Naive thymus-derived CD4-positive, alpha-beta T cell (primary cell): ENCODE measurements at places on chromosomes 12 and 14.

DNA sequence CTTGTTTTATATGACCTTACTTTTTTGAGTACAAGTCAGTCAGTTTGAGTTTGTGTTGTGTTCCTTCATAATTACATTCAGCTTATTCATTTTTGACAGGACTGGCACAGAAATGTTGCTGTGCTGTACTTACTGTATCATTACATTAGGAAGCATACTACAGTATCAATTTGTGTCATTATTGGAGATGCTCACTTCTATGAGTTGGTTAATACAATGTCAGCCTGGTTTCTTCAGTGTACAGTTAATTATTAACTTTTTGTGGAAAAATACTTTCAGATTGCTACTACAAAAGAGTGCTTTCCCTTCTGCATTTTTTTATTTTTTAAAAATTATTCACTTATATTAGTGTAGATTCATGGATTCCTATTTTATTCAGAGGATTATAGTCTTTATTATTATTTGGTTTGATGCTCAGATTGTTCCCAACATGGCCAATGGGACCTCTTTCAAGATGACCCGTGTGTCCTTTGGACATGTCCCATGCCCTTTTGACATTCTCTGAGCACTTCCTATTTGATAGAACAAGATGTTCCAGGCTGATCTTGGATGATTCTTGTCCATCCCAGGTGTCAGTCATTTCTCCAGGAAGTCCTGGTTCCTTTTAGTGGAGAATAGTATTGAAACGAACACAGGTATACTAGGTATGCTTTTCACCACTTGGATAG lies 66.6 kb downstream of the MON2 start:
- H3K27me3 ChIP-seq = no peaks in the 10 kb centered on the region
- H3K4me3 ChIP-seq = no peak overlapping the region
- no peak for DNase-seq
- H3K36me3 ChIP-seq = peaks cover 16% of the 10 kb centered on the region

DNA sequence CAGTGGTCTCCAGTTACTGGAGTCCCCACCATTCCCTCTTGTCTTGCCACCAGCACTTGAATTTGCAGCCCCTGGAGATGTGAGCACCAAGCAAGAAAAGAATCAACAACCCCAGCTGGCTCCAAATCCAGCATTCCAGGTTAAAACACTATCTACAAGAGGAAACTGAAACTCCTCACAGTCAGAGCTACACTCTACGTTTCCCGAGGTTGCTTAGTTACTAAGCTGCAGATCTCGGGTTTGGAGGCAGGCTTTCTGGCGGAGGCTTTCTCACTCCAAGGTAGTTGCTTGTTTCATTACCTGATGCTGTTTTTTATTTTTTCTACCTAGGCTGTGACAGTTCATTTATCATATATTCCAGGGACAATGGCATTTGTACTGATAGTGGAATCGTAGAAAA lies 248.1 kb downstream of the GLT1D1 start:
- DNase-seq = no peak
- no peaks in the 10 kb centered on the region for H3K27me3 ChIP-seq
- H3K4me3 ChIP-seq = no peak overlapping the region
- H3K4me1 ChIP-seq = no peaks in the 10 kb centered on the region
- no peaks in the 10 kb centered on the region for H3K36me3 ChIP-seq

DNA sequence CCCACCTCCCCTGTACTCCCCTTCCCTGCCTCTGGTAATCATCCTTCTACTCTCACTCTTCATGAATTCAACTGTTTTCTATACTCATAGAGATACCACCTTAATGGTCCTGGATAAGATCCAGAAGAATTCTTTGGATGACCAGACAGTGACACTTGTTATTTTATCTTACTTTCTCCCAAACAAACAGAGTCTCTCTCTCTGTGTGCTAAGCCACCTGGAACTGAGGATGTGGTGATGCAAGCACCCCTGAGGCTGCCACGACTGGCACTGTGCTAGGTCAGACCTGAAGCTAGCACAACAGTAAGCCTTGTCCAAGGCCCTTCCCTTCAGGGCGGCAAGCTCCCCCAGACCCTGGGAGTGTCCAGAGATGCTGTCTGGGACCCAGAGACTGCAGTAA lies 250.2 kb downstream of the C12orf50 start:
- no peaks in the 10 kb centered on the region for H3K36me3 ChIP-seq
- H3K27me3 ChIP-seq = no peaks in the 10 kb centered on the region
- no peak overlapping the region for H3K27ac ChIP-seq
- no peak for DNase-seq
- no peaks in the 10 kb centered on the region for H3K4me1 ChIP-seq
- H3K4me3 ChIP-seq = no peak overlapping the region

GRCh38 chr12:97283297-97283696 lies 179.3 kb upstream of the RMST start:
- no peak for DNase-seq
- no peak overlapping the region for H3K27ac ChIP-seq
- no peaks in the 10 kb centered on the region for H3K4me1 ChIP-seq
- no peaks in the 10 kb centered on the region for H3K27me3 ChIP-seq
- H3K4me3 ChIP-seq = no peak overlapping the region
